COR-L47 (cell line): ENCODE measurements at places on chromosomes 12 and 14.

DNA sequence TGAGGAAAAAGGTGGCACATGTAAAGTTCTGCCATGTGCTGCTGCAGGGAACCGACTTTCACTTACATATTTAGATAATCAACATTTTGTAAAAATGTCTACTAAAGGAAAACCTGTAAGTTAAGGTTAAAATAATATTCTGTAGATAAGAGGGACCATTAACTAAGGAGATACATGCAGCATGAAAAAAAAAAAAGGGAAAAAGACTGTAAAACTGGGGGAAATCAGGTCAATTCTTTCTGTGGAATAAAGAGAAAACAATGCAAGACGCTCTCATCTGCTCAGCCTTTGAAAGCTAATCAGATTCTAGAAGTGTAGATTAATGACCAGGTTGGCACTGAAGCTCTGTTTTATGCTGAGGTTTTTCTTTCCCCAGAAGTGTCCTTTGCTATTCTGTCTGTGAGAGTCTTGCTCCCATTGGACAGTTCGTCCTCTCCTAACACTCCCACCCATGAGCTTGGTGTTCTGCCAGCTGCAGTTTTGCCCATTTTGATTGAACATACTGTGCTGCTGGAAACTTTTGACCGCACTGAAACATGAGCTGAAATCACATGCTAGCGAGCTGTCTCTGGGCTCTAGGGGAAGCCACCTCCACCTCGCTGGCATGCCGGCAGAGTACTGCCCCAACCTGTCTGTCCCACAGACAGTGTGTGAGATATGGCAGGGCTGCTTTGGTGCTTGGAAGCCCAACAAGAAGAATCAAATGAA is 39.7 kb downstream of the PPTC7 start:
- DNase-seq: no peak

DNA sequence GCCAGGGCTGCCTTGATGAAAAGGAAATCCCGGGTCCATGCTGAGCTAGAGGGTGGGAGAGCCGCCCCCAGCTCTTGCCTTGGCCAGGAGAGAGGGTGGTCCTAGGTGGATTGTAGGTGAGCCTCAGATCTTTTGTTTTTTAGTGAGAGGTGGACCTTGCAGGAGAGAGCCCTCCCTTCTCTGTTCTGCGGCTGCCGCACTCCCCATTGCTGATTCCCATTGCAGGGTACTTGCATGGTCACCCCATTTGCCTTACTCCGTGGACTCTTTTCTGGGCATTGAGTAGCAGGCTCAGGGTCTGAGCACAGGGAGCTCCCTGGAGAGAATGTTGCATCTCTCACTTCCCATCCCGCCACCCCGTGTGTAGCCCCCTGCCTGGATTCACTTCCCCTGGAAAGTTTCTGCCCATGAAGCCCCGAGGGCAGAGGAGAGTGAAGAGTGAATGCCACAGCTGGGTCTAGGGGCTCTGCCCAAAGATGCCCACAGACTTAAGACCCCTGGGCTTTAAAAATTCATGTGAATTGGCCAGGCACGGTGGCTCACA is 10.2 kb downstream of the VASH1 start:
- no peak for DNase-seq

- DNase-seq: peak; percentile 8
Observed at GRCh38 chr14:76810953-76811400, 1.7 kb downstream of the ANGEL1 start.

DNA sequence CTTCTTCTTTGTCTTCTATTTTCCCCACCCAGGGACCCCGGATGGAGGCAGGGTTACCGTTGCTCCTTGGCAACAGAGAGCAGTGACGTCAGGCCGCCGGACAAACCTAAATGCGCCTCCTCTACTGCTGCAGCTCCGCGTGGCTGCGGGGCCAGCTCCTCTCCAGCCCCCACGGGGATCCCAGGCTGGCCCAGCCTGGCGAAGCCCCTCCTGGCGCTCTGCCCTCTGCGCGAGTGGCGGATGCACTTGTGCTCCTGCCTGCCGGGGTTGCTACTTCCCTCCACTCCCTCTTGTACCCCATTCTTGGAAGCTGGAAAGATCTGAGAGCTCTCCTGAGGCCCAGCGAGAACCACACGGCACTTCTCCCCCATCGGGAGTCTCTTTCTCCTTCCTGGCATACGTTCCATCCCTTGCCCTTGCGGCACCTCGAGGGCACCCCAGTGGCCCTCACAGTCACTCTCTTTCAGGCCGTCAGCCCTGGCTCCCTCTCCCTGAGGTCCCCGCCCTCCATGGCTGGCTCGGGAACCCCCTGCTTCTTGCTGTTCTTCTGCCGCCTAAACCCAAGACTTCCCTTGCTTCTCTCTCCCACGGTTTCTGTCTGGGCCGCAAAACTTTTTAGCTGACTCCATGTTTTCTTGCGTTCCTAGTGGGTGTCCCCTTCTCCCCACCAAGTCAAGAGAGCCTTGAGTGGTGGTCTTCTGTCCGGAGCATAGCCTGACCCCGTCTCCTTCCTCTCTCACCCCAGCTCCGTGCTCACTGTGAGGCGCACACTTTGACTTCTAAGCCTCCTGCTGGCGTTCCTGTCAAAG is 121.7 kb downstream of the PAPOLA start:
- no peak for DNase-seq

GRCh38 chr12:25020621-25021243 is 71.8 kb upstream of the BCAT1 start:
- no peak for DNase-seq
